ENCODE measurements at places on chromosomes 13 and 19.

DNA sequence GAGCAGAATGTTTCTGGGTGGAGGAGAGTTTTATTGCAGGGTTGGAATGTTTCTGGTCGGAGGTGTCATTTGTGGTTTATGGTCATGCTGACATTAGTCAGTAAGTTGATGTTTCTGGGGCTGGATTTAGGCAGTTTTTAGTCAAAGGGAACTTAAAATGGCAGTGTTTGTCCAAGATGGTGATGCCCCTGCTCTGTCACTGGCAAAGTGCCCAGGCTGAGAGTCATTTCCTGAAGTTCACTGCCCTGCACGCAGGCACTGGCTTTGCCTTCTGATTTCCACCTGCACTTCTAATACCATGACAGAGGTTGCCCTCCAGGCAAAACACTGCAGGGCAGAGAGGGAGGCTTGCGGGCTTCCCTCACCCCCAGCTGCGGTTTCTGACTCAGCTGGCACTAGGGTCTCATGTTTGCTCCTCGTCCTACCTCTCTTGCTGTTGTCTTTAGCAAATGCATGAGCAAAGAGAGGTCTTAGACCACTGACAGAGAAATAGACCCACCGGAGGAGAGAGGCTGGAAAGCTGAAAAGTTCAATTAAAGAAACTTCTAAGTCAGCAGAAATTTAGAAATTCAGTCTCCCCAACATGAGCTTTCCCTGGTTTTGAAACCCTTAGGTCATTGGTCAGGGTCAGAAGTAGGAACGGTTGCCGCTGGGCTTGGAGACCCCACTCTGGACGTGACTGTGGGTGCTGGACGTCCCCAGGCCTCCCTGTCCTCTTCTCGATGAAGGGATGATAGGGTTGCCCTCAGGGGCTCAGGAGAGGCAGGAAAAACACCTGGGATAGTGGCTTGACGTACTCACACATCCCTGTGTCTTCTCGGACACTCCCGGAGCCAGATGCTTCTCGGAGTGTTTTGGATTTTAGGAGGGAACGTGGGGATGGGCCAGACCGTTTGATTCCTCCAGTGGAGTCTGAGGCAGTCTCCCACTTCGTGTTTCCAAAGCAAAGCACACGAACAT lies 26.3 kb downstream of the TMEM255B start:
- DNase-seq: peak; percentile 98

DNA sequence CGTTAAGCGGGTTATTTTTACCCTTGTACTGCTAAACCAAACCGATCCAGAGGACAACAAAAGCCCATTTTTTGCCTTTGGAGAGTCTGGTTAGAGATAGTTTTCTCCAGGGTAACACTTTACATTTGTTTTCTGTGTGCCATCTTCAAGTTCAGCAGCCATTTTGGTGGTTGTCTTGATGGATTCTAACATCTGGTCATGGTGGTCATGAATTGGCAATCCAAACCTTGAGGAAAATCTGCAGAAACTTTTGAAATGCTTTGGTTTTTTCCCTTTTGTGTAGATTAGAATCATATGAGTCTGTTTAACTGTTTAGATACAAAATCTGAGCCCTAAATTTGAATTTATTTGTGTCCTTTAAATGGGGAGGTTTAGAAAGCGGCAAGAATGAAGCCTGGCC lies 16.6 kb downstream of the HNRNPM start:
- no peak for DNase-seq

GRCh38 chr13:43150369-43151207 lies 127.2 kb downstream of the DNAJC15 start:
- no peak for DNase-seq

DNA sequence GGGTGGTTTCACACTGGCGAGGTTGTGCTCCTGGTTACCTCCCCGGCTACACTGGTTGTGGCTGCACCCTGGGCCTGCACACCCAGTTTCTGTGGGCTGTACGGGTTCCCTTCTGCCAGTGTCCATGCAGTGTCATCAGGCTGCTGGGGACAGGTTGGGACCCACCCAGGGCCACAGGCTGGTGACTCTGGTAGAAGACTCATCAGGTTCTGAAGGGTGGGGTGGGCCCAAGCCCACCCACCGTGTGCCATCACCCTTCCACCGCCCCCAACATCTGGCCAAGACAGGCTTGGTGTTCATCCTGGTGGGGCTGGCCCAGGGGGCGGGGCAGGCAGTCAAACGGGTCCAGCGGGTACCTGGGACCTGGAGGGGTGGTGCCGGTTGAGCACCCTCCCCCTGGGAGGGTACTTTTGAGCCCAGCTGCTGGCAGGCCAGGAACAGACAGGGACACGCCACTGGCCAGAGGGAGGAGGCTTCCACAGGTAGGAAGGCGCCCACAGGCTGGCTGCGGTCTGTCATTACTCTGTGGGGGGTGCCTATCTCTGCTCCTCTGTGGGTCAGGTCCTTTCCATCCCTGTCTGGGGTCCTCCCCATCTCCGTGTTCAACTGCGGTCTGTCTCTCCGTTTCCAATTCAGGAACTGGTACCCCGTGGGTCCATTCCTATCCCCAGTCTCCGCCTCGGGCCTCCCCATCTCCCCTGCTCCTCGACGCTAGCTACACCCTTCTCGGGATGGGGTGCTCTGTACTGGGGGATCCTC lies at the start of gene RNF225:
Gene RNF225, plus strand, starts transcription at position 437 of the 759 bp plus-strand sequence. CDS start 434 bp downstream, outside the sequence.
- no peak for DNase-seq

DNA sequence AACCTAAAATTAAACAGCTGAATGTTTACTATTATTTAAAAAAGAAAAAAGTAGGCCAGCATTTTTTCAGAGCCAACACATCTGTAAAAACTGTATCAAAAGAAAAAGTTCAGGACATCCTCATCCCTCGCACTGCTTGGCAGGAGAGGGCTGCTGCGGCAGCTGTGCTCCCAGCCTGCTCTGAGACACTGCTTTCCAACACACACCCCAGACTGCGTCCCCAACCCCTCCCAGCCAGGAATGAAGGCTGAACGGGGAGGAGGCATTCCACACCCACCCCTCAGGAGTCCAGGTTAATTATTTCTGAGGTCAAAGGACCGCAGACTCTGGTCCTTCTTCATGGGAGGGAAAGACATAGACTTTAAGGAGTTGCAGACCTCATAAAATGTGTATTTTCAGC lies 43.1 kb downstream of the COL4A1 start:
- DNase-seq: no peak

GRCh38 chr13:49791315-49791710 lies 1.2 kb downstream of the KPNA3 start:
- no peak for DNase-seq
